Psoas muscle (tissue), 8 donors: ENCODE measurements at places on chromosomes 13 and 19.

GRCh38 chr19:2436384-2436783, 9.0 kb upstream of the TIMM13 start:
- DNase-seq = no peak

DNA sequence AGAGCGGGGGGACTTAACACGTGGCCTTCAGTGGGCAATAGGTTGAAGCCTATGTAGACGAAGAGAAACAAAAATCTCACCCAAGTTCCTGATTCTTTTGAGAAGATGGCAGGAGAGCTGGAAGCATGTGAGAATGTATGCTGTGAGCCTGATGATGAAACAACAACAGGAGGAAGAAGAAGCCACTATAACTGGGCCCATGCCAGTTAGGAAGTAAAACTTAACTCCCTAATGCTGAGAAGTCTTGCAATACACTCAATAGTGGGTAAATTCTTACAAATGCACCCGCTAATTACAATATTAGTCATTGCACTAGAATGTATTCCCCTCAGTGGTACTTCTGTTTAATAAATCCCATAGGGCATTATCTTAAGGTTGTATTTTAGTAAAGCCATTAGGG, 9.1 kb downstream of the PCDH17 start:
- no peak for DNase-seq

DNA sequence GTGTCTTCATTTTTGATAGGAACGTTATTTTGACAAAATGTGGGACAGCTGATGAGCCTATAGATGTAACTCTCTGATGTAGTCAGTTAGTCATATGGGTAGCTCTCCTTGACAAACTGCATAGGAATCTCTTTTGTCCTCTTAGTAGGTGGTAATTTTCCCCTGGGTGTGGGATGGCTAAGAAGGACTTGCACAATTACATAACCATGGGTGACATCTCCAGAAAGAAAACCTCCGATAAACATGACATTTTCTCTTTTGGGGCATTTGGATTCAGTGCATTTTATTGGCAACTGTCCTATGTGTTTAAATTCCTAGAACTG, 41.8 kb downstream of the IGFL3 start:
- no peak for DNase-seq

DNA sequence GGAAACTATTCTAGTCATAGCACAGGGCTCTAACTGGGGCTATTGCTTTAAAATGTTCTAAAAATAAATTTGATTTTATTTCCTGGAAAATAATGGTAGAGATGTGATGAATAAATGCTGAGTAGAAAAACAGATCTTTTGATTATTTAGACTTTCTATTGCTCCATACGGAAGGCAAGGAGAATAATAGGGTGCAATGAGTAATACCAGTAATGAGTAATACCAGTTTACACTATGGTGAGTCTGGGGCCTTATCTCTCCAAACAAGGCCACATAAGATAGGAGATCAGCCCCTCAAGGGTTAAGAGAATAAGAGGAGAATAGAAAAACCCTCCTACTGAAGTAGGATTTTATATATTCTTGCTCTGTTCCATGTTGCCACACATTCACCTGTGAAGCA, 390.4 kb downstream of the KLF5 start:
- DNase-seq = no peak

DNA sequence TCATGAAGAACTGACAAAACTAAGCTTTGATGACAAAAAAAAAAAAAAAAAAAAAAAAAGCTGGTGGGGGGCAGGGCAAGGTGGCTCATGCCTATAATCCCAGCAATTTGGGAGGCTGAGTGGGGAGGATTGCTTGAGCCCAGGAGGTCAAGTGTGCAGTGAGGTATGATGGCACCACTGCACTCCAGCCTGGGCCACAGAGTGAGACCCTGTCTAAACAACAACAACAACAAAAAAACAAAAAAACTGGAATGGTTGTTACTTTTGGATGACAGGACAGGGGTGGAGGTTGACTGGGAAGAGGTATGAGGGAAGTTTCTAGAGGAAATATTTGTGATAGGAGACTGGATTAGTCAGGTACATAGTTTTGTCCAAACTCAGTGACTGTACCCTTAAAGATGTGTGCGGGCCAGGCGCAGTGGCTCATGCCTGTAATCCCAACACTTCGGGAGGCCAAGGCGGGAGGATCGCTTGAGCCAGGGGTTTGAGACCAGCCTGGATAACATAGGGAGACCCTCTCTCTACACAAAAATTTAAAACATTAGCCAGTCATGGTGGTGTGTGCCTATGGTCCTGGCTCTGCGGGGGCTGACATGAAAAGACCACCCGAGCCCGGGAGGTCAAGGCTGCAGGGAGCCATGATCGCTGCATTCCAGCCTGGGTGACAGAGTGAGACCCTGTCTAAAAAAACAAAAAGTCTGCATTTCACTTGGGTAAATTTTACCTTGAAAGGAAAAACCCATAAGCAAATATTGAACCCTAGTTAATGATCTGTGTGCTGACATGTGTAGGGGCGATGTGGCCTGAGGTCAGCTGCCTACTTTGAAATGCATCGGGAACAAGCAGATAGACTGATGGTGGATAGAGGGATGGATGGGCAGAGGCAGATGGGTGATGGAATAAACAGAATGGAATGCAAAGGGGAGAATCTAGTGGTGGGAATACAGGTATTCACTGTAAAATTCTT, 37.0 kb downstream of the CERS4 start:
- no peak for DNase-seq

- no peak for DNase-seq
Measured at GRCh38 chr13:32445461-32445860, 17.5 kb upstream of the N4BP2L1 start.

DNA sequence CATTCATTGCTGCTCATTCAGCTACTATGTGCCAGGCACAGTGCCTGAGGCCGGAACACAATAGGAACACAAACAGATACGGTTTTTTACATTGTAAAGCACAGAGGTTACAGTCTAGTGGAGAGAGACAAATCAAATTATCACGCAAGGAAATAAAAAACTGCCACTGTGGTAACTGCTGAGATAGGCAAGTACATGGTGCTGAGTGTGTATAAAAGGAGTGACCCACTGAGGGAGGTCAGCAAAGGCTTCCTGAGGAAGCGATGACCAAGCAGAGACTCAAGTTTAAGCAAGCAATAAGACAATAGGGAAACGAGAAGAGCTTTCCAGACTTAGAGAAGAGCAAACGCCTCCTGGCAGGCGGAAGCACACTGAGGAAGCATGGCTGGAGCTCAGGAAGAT, 56.4 kb downstream of the NUFIP1 start:
- no peak for DNase-seq

- DNase-seq = no peak
Measured at GRCh38 chr13:39501702-39502324, 101.2 kb downstream of the LHFPL6 start.

DNA sequence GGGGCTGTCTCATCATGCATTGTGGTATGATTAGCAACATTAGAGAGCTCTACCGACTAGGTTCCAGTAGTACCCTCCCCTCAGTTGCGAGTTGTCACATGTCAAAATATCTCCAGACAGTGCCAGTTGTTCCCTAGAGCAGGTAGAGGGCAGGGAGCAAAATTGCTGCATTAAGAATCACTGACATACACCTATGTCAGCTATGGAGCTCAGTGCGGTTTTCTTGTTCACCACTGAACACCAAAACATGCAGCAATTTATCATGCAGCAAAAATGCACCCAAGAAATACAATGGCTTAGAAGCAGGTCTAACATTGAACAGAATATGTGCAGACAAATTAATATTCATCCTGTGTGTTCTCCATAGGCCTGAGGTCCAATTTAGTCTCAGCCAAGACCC, 186.9 kb upstream of the STARD13 start:
- DNase-seq = no peak

- no peak for DNase-seq
Measured at GRCh38 chr19:3224346-3225168, at the start of gene CELF5. Gene CELF5, plus strand, starts transcription at chr19:3224661. Its CDS starts 79 bp downstream, at chr19:3224740.

- DNase-seq = no peak
Measured at GRCh38 chr19:6945733-6946132, 58.4 kb downstream of the ADGRE1 start.

- peak; percentile 19 for DNase-seq
Measured at GRCh38 chr19:54465426-54466109, 2.0 kb upstream of the LENG9 start.

GRCh38 chr19:52664461-52664860, 26.3 kb upstream of the ZNF83 start:
- no peak for DNase-seq

GRCh38 chr13:33285420-33286124, at the start of gene STARD13:
Gene STARD13, minus strand, starts transcription at chr13:33285755. Its CDS starts 117 bp downstream, at chr13:33285638.
- peak; percentile 91 for DNase-seq

GRCh38 chr19:39408392-39409207, 2.0 kb downstream of the ZFP36 start:
- DNase-seq = no peak

- no peak for DNase-seq
Measured at GRCh38 chr13:96749825-96750224, 244.5 kb downstream of the OXGR1 start.

GRCh38 chr13:110110783-110111182, 196.2 kb downstream of the COL4A1 start:
- no peak for DNase-seq

GRCh38 chr13:74930402-74931165, 551.4 kb downstream of the TBC1D4 start:
- DNase-seq = no peak

- no peak for DNase-seq
Measured at GRCh38 chr13:36981156-36981743, 17.9 kb downstream of the ALG5 start.

- DNase-seq = no peak
Measured at GRCh38 chr13:20049558-20050473, 91.3 kb downstream of the ZMYM2 start.

- DNase-seq = no peak
Measured at GRCh38 chr13:113288880-113289279, 8.2 kb upstream of the LAMP1 start.

GRCh38 chr19:15147090-15147489, 39.9 kb downstream of the SYDE1 start:
- DNase-seq = no peak

- DNase-seq = no peak
Measured at GRCh38 chr13:69028936-69029335, 1078.7 kb upstream of the ATXN8OS start.

DNA sequence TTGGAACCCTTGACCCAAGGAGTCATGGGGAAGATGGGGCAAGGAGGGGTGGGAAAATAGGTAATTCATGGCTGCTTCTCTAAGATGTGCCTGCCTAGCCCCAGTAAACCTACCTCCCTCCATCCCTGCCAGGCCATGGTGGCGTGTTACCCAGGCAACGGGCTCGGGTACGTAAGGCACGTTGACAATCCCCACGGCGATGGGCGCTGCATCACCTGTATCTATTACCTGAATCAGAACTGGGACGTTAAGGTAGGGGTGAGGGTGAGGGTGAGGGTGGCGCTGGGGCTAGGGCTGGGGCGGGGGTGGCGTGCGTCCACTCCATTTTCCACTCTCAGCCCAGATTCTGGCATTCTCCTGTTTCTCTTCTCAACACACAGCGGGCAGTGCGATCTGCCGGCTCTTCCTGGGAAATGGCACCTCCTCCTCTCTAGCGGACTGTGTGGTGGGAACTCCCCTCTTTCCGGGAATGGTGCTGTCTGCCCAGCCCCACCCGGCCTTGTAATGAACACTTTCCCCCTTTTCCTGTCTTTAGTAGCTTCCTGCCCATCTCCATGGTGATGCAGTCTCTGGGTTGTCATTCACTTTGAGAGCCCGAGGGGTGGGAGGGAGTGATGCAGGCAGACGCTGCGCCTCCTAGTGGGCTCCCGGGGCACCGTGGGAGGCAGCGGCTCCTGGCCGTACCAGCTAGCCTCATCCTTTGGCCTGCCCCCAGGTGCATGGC, 7.6 kb downstream of the EGLN2 start:
- DNase-seq = peak; percentile 84

- DNase-seq = no peak
Measured at GRCh38 chr13:99870541-99870940, 101.0 kb downstream of the ZIC5 start.

DNA sequence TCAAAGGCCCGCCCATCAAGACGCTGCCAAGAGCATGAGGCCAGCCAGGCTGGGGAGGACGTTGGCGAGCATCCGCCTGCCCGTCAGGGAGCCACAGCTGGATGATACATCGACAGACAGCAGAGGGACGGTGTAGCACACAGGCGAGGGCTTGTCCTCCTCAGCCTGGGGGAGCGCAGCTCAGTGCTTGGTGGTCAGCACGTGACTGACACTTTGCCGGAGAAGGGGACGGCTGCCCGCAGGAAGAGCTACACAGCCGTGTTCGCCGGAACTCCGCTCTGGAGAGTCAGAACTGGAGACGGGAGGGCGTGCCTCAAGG, 34.1 kb downstream of the CSNK1G2 start:
- no peak for DNase-seq

DNA sequence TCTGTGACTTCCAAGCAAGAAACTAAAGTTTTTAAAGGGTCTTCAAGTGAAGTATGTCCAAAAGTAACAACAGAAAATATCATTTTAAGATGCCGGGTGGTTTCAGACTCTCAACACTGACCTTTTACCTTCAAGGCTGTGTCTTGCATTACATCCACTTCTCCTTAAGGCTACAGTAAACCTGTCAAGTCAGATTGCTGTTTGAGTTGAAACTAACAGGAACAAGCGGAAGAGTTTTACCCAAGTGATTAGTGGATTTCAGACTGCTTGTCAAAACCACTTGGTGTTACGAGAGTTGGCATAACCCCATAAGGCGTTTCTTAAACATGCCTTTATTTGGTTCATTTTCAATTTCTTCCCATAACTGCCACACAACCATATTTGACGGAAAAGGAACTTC, 283.1 kb downstream of the DCT start:
- no peak for DNase-seq

DNA sequence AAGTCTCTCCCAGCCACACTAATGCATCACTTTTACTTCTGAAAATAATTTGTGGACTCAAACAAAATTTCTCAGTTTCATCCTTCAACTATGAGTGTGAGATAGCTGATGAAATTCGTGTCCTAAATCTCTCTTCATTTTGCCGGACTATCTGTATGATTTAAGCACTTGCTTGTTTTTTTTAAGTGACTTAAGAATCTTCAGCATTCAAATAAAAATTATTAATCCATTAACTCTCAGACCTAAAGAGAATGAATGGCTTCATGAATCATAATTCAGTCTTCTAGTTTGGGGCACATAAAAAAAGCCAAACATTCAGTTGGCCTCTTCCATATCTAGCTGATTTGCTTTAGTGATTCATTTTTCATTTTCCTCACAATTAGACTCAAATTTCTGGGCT, 579.5 kb downstream of the DCT start:
- no peak for DNase-seq

DNA sequence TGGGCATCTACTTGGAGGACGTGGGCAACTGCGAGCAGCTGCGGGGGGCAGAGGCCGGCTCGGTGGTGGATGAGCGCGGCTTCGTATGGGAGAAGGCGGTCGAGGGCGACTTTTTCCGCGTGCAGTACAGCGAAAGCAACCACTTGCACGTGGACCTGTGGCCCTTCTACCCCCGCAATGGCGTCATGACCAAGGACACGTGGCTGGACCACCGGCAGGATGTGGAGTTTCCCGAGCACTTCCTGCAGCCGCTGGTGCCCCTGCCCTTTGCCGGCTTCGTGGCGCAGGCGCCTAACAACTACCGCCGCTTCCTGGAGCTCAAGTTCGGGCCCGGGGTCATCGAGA, 10.3 kb upstream of the STRN4 start:
- peak; percentile 29 for DNase-seq

DNA sequence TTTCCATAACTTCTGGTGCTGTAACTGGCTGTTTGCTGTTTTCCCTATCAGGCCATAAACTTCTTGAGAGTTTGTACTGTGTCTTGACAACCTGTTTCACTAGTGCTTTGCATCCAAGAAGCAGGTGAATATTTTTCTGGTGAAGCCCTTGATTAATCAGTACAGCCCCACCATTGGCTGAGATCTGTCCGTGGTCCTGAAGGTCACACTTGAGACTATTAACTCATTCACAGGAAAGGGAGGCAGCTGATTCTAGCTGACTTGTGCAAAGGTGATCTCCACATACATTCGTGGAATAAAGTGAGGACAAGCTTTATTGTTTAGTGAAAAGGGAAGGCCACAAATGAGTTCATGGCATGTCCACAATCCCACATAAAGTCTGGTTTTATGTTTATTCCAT, 61.4 kb upstream of the ZNF835 start:
- DNase-seq = no peak
